ENCODE measurements at places on chromosomes 6 and 20.
A peak's percentile ranks its signal among the peaks of the same experiment; 100 is the strongest.

GRCh38 chr20:57707320-57707719, 2.5 kb downstream of the PMEPA1 start:
- no peak for DNase-seq

DNA sequence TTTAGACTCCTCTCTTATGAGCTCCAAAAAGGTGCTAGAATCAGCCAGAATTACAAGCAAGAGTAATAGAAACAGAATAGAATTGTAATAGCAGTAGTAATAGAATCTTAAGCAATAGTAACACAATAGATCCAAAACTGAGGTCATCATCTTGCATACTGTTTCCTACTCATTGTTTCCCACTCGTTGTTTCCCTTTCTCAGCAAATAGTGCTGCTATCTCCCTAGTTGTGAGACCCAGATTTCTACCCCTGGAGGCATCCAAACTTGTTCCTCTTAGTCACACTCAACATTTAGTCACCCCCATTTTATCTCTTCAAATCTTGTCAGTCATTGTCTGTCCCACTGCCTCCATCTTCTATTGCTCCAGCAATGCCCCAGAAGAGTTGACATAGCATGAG, 356.9 kb upstream of the MARCKS start:
- no peak for DNase-seq

- DNase-seq, result no peak
Measured at GRCh38 chr6:87183687-87184086, 28.3 kb downstream of the ZNF292 start.

DNA sequence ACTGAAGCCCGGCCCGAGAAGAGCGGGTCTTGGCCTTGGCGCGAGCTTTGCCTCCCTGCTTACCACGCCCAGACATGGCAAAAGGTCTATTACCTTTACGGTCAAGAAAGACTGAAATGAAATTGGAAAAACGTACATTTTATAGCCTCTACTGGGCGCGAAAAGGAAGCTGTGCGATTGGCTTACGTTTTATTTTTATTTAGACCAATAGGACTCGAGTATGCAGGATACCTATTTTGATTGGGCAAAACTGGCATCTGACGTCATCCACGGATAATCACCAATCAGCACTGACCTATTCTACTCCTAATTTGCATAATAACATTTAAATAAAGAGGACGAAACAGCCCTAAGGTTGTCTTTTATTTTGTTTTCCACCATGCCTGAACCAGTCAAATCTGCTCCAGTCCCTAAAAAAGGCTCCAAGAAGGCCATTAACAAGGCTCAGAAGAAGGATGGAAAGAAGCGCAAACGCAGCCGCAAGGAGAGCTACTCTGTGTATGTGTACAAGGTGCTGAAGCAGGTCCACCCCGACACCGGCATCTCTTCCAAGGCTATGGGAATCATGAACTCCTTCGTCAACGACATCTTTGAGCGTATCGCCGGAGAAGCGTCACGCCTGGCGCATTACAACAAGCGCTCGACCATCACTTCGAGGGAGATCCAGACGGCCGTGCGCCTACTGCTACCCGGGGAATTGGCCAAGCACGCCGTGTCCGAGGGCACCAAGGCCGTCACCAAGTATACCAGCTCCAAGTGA, 97.4 kb downstream of the OR2B2 start:
- no peak for DNase-seq

- DNase-seq, result no peak
Measured at GRCh38 chr6:37048851-37049757, 43.6 kb downstream of the FGD2 start.

- no peak for DNase-seq
Measured at GRCh38 chr6:412146-412886, 20.8 kb downstream of the IRF4 start.

GRCh38 chr6:166627875-166628801, 1.1 kb upstream of the RPS6KA2 start:
- DNase-seq, result peak; percentile 82

GRCh38 chr6:98833307-98834059, 891 bp upstream of the POU3F2 start:
- DNase-seq, result peak; percentile 71

DNA sequence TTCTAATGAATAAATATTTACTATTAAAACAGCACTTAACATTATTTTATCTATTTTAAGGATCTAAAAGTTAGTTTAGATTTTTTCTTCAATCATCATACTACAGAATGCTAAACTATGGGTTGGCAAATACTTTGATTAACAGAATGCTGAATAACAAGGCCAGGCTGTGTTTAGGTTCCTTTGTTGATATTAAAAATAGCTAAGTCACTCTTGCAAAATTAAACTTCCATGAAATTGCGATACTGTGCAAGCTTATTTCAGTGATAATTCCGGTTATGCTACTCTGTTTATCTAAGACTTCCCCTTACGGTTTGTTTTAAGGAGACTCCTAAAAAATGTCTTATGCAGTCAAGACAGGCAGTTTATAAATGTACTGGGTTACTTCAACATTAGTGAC, 2.8 kb downstream of the RNF24 start:
- DNase-seq, result no peak

DNA sequence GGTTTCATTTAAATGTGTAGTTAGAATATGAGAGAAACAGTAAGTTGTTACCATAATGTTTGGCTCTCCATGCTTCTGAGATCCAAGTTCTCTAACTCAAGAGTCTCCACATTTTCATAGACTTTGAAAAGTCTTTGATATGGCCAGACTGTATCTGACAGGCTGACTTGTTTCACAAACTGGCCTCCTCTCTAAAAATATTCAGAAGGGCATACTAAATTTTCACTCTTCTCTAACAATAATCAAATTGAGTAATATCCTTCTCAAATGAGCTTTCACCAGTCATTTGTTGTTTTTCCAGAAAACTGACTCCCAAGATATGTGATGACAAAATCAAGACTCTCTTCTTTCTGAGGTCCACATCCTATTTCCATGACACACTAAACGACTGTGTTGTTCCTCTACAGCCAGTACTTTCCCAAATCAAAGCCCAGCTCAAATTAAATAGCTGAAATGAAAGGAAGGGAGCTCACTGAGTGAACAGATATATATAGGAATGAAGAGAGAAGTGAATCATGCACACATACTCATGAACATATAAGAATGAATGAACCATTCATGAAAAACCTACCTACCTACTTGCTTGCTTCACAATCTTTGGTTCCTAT, 15.1 kb downstream of the HIVEP2 start:
- DNase-seq, result no peak

Measured in NCI-H524 (cell line).